AG10803 (cell line): ENCODE measurements at places on chromosomes 13 and 19.

DNA sequence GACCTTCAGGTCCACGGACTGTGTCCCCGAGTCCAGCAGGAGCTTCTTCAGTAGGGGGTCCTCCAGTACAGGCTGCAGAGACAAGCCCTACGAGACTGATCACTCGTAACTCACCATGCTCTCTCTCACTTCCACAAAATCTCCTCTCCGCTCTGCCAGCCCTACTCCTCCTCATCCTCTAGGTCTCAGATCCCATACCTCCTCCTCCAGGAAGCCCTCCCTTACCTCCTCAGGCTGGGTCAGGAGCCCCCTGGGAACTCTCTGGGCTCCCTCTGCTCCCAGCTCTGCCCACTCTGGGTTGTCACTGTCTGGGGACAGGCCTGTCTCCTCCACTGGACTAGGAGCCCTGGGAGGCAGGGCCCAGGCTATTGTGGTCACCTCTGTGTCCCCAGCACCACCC is 23.9 kb upstream of the NAPA start:
- no peak for DNase-seq

GRCh38 chr13:48126944-48127830 is 32.3 kb upstream of the MED4 start:
- peak; percentile 76 for DNase-seq

GRCh38 chr19:17282488-17283125 is 906 bp downstream of the ANKLE1 start:
- DNase-seq, result peak; percentile 60

DNA sequence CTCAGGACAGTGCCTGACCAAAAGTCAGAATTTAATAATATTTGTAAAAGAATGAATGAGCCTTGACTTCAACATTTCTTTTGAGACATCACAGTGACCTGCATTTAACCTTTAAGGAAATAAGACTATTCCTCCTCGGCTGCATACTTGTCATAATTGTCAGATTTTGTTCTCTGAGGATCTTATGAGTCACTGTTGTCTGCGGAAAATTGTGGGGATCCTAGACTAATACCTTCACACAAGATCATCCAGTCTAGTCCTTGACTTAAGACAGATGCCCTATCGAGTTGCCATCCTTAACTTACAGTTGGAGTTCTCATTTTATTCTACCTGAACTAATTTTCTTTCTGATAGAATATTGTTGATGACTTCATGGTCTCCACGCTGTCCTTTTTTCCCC is 198.4 kb downstream of the DLEU7 start:
- peak; percentile 59 for DNase-seq

GRCh38 chr19:524062-524674 is 7.4 kb upstream of the CDC34 start:
- peak; percentile 25 for DNase-seq

DNA sequence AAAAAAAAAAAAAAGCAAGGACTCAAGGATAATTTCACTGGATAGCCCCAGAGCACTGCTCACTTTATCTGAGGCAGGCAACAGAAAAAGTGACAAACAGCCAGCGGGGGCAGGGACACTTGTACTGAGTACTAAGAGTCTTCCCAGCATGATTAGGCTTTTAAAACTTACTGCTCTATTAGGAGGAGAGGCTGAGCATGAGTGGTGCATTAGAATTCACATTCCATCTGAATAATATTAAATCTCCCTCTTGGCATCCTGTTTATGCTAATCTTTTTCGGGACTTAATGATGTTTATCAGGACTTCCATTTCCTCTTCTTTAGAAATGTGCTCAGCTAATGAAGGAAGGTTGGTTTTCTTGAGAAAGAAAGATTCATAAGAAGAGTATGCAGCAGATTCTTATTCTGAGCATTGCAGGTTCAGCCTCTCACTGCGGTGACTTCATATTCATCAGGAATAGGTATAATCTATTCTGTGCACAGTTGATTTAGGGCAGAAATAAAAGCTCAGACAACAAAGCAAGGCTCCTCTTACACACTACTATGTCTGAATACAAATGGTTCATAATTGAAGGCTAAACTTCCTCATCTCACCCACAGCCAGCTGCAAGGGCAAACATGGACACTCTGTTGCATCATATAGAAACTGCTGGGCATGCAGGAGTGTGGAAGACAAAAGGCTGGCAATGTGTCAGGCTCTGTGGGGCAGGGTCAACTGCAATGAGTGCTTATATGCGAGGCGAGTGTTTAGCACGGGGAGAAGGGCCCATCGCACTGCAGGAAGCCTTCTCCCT is 107.0 kb downstream of the KL start:
- peak; percentile 34 for DNase-seq

DNA sequence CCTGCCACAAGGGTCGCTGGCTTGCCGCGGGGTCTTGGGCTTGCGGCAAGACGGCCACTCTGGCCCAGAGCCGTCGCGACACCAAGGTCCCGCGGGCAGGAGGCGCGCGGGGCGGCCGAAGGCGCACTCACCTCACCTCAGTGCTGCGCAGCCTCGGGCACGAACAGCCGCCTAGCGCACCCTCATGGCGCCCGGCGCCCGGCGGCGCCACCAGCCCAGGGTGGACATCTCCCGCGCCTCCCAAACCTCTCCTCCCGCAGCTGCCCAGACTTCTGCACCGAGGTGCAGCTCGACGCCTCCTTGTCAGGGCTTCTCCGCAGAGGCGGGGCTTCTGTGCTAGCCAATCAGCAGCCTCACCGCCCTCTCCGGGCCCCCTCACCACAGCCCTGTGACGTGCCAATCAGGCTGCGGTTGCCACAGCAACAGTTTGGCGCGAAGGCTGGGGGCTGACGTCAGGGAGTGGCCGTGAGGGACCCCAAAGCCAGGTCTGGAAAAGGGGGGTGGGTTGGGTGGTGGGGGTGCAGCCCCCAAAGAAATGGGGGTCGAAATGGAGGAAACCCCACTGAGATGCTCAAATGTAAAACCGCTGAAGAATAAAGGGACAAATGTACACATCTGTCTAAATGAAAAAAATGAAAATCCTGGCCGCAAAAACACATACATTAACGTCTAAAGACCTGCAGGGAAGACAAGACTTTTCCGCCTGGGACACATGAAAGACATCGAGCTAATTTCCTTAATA is at the start of the genes PEG3 and ZIM2:
Gene PEG3 (minus strand): TSS at position 276 of the 742 bp plus-strand sequence. CDS start 16,071 bp downstream, outside the sequence.
Gene ZIM2 (minus strand): TSS at position 276 of the 742 bp plus-strand sequence. CDS start 16,449 bp downstream, outside the sequence.
- DNase-seq, result no peak

DNA sequence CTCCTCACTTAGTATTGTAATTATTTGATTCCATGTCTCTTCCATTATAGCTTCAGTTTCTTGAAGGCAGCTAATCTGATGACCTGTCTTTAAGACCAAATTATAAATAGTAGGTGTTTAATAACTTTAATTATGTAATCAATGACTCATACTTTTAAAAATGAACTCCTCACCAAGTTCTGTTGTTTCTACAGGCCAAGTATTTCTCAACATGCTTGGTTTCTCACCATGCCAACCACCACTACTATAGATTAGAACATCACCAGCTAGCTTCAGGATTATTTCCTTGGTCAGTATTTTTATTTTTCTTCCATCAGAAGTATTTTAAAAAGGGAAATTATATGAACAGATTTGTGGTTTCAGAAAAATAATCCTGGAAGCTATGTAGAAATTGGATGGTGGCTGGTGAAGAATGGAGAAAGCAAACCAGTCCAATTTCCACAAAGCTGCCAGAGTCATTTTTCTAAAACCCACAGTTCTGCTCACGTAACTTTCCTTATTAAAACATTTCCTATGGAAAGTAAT is 237.7 kb upstream of the DACH1 start:
- peak; percentile 49 for DNase-seq

- peak; percentile 77 for DNase-seq
These were observed 1.6 kb downstream of the PKN1 start for GRCh38 chr19:14434543-14435319.

DNA sequence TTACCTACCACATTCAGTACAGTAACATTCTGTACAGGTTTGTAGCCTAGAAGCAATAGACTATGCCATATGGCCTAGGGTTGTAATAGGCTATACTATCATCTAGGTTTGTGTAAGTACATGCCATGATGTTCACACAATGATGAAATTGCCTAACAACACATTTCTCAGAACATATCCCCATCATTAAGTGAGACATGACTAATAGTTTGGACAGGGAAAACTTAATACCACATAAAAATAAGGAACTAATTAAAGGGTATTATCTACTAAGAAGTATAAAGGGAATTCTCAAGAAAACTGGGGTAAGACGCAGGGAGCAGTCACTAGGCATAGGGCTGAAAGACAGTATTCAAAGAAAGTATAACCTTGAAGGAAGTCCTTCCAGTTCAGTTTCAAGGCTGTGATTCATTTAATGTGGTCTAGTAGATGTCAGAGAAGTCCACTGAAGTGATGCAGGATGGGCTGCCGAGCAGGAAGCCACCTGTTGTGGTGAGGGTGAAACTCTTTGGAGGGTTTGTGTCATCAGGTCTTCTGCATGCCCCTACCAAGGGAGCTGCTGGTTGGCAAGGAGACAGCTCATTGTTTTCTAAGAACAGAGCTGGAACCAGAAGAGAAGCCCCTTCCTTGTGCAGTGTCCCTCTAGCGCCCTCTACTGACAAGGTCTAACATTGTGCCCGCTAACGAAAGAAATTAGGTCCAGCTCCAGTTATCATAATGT is 122.9 kb downstream of the OLFM4 start:
- DNase-seq, result peak; percentile 32

DNA sequence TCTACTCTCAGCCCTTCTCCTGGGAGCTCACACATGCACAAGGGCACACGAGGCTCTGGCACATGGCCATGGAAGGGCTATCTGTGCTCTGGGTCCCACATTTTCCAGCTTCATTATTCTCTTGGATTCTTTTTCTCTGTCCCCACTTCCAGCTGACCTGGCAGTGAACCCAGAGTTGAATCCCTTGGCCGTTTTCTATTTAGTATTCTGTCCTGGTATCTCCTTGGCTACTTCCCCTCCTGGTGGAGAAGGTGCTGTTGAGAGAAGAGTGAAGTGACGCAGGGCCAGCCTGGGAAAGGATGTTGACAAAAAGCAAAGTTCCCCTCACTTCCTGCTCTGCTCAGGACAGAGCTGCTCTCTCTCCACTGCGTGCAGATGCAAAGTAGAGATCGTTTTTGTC is 303.1 kb downstream of the IRS2 start:
- no peak for DNase-seq

GRCh38 chr19:50667759-50668231 is 18.6 kb downstream of the C19orf81 start:
- DNase-seq, result no peak

- no peak for DNase-seq
These were observed 214.7 kb downstream of the POSTN start for GRCh38 chr13:37383856-37384370.

DNA sequence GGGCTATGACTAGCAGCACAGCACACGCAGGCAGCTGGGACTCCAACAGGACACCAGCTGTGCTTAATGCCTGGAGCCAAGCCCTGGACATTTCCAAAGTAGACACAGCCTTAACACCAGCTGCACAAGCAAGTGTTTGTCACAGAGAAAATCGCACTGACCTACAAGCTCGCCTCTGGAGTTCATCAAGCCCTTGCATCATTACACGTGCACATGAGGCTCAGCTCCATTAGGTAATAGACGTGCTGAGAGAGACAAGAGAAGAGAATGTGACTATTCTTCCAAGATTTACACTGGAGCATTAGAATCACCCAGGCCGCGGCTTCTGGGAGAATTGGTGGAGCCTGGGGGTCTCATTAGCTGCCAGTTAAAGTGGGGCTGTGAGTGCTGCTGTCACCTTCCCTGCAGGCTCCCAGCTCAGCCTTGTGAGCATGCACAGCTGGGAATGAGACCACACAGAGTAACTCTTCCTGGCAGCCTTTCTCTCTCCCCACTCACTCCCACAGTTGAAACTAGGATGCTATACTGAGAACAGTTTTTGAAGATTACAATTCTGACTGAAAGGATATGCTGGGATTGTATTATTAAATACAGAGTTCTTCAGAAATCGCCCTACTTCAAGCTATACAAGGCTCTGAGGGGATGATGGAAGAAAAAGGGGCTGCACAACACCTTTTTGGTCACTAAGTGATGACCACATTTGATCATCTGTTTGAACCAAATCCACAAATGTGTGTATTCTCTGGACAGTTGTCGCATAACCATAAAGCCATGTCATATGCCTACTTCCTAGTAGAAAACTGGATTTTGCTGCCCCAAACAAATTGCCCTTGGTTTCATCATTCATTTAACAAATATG is 10.5 kb downstream of the STOML3 start:
- DNase-seq, result peak; percentile 10

DNA sequence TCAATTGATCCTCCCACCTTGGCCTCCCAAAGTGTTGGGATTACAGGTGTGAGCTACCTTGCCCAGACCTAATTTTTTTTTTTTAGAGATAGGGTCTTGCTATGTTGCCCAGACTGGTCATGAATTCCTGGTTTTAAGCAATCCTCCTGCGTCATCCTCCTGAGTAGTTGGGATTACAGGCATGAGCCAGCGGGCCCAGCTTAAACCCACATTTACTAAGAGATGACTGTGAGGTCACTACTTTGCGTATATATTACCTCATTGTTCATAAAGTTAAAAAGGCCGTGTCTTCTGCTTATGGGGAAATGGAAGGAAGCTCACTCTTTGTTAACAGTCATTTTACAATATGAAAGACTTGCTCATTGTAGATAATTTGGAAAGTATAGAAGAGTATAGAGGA is 39.6 kb upstream of the C1QTNF9 start:
- peak; percentile 7 for DNase-seq

GRCh38 chr13:26529441-26529840 is 28.0 kb upstream of the WASF3 start:
- peak; percentile 57 for DNase-seq

- DNase-seq, result no peak
These were observed 1.9 kb downstream of the TSHZ3 start for GRCh38 chr19:31347354-31347753.

DNA sequence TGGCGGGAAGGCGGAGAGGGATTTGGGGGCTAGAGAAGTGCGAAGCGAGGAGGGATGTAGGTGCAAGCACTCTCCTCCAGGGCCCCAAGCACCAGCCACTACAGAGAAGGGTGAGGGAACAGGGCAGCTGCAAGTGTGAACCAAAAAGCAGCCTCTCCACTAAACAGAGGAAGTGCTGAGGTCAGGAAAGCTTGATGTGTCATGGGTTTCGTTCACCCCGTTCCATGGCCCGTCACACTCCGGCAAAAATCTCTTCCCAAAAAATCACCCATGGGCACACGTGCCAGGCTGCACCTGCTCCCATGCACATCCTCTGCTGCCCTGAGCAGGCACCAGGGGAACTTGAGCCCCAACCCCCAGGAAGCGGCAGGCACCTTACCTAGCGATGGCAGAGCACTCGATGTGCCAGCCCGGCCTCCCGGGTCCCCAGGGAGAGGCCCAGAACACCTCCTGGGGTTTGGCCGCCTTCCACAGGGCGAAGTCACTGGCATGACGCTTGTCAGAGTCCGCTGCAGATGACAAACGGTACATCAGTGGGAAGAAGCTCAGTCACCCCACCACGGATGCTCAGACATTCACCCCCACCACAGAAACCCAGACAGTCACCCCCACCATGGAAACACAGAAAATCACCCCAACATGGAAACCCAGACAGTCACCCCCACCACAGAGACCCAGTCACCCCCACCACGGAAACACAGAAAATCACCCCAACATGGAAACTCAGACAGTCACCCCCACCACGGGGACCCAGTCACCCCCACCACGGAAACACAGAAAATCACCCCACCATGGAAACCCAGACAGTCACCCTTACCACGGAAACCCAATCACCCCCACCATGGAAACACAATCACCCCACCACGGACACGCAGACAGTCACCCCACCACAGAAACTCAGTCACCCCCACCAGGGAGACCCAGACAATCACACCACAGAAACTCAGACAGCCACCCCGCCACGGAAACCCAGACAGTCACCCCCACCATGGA is 29.0 kb downstream of the CARS2 start:
- no peak for DNase-seq

- no peak for DNase-seq
These were observed 100.5 kb downstream of the FLT1 start for GRCh38 chr13:28394422-28394821.

GRCh38 chr13:111895896-111896821 is 170.8 kb upstream of the SOX1 start:
- no peak for DNase-seq

GRCh38 chr19:47152205-47152604 is 21.6 kb downstream of the SAE1 start:
- DNase-seq, result no peak
